ENCODE measurements at places on chromosomes 16 and 17.

GRCh38 chr17:540631-541030 is 174.0 kb downstream of the VPS53 start:
- DNase-seq = no peak

GRCh38 chr16:9039210-9039609 is 52.2 kb upstream of the HAPSTR1 start:
- DNase-seq = no peak

DNA sequence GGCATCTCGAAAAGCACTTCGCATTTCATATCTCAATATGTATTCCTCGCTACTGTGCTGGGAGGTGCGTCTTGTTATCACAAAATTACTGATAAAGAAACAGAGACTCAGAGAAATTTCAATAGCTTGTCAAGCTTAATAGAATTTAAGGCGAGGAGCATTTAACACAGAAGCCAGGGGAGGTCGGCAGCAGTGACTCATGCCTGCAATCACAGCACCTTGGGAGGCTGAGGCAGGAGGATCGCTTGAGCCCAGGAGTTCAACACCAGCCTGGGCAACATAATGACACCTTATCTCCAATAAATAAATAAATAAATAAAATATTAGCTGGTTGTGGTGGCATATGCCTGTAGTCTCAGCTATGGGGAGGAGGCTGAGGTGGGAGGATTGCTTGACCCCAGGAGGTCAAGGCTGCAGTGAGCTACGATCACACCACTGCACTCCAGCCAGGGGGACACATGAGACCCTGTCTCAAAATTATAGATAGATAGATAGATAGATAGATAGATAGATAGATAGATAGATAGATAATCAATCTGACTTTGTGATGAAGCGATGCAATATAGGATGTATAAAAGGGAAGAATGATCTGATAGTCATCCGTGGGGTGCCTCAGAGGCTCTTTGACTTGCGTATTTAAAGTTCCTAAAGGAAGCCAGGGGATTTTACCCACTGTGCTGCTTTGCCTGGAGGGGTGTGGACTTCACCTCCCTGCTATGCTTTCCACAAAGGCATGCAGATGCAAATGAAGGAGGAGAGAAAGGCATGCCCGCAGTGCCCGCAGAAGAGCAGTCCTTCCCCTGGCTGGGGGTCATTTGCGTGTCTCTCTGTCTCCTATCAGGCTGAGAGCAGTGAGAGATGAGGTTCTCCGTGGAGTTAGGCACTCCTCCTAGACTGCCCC is 15.9 kb upstream of the USP10 start:
- no peak for DNase-seq

- no peak for DNase-seq
Measured at GRCh38 chr16:22661161-22661647, 150.5 kb downstream of the NPIPB5 start.

DNA sequence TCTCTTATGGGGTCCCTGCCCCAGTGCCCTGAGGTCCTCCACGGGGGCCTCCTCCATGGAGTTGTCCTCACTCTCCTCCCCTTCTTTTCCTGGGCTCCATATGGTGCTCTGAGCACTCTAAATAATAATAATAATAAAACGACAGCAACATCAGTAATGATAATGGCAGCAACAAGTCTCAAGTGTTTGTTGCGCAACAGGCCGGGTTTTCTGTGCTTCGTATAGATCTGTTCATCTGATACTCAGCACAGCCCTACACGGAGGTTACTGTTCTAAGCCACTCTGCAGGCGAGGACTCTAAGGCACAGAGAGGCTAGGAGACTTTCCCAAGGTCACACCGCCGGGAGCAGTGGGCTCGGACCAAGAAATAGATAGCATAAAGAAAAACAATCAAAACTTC is 13.7 kb downstream of the CIBAR2 start:
- no peak for DNase-seq

All from NCI-H187 treated with DMSO at 0.1 percent for 48 hours (cell line).